ENCODE measurements at places on chromosomes 1 and 21.

- peak; percentile 62 for DNase-seq
These were observed 9.2 kb downstream of the S100A10 start for GRCh38 chr1:151984313-151984956.

DNA sequence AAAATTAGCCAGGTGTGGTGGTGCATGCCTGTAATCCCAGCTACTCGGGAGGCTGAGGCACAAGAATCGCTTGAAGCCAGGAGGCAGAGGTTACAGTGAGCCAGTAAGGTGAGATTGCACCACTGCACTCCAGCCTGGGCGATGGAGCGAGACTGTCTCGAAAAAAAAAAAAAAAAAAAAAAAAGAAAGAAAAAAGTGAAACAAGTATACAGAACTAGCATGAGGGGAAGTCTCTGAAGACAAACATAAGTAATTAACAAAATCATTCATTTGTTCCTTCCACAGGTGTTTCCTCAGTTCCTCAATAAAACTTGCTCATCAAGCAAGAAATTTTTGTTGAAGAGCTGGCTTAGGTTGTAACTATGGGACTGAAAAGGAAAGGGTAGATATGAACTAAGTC, 52.2 kb upstream of the CNN3 start:
- DNase-seq: no peak

DNA sequence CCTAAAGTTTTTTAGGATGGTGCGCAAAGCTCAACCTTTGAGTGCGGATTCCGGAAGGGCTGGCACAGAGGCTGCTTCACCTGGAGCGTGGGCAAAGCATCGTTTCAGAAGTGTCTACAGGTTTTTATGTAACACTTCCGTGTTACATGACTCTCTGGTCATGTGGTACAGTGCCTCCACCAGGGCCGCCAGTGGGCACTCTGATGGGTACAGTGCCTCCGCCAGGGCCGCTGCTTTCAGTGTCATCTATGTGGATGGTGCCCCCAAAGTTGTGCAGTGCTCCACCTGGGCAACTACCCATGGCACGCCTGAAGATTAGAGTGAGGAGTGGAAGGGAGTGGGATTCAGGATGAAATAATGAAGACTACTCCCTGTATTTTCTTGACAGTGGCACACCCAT, 101.4 kb upstream of the C1orf174 start:
- no peak for DNase-seq

DNA sequence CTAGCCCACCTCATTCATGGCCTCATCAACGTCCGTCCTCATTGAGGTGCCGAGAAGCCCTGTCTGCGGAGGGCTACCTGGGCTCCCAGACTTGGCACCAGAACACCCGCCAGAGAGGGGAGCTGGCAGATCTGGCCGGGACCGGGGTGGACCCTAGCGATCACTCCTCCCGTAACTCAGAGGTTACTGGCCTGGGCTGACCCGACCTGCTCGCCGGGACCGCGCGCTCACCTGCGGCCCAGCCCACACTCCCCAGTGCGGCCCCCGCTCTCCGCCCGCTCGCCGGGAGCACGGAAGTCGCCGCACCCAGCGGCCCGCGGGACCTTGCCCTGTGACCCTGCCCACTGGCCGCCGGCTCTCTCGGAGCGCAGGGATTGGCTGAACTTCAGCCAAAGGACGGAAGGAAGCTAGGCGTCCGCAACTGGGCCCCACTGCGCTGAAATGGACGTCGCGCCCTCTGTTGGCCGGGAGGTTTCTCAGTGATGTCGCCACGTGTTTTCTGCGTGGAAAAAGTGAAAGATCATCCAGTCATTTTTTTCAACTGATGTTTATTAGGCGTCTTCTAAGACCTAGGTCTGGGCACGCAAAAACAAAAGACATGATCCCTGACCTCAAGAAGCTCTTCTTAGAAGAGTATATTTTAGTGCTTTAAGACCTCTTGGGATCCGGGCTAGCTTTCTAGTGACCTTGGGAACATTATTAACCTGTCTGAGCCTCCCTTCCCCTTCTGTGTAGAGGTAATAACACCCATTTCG, at the start of gene SMIM12:
Gene SMIM12 (minus strand): TSS at position 304 of the 755 bp plus-strand sequence. CDS start 3,772 bp downstream, outside the sequence.
- peak; percentile 96 for DNase-seq

DNA sequence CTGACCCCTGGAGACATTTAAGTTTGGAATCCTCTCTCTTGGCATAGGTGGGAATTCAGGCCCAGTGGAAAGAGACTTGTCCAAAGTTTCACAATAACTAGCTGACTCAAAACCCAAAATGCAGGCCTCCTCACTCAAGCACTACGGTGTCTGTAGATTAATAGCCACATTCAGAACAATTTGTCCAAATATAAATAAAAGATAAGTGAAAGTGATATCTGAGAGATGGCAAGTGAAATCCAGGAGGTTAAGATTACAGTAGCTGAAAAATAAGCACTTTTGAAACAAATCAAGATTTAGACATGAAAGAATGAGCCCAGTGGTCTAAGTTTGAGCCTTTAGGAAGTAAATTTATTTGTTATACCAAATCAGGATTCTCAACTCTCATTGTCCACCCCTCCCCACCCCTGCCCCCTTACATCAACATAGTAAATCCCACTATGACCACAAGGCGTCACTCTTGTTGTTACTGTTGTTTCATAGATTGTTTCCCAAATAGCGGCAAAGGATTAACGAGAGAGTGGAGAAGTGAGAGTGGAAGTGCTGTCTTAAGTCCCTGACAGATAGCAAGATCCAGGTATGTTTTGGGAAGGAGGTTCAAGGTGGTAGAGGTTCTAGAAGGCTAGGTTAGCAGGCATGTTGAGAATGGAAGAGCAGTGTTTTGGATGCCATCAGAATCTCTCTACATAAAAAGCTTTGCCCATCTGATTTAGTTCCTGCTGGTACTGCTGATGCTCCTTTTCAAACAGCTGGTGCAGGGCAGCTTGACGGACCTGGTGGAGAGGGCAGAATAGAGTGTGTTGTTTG, 7.1 kb upstream of the TPM3 start:
- peak; percentile 34 for DNase-seq

All from stimulated activated CD4-positive, alpha-beta T cell treated with anti-CD3 and anti-CD28 coated beads, Interleukin-15, amount 100 ng/mL, for 24 hours (primary cell).